ENCODE measurements at places on chromosomes 1 and 21.

DNA sequence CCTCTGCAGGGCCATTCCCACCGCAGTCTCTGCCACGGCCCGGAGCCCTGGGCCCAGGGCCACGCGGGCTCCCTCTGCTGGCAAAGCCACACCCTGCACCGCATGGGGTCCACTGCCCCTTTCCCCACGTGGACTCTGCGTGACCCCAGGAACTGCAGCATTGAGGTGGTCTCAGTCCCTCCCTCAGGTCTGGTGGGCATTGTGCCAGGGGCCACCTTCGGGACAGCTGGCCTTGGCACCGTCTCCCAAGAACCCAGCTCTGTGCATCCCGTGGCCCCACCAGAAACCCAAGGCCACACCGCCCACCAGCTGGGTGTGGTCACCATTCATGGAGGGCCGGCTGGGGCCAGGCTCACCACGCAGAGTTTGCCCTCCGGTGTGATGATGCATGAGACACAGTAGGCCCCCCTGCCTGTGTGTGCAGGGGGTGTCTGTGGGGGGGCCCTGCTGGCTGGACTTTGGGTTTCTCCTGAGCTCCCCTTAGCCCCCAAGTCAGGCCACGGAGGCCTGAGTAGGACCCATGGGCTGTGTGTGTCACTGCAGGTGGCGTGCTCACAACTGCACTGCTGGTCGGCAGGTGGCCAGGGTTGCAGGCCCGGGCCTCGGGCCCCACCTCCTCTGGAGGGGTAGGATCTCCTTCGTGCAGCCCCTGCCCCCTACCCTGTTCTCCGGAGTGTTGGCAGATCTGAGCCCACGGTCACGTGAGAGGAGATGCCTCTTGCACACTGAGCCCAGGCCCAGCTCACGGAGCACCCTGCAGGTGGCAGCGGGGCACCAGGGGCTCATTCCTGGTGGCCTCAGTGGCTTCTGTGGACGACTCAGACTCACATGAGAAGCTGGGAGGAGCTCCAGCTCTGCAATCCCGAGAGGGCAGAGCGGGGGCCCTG lies 5.8 kb downstream of the VWA1 start:
- peak; percentile 67 for DNase-seq

- no peak for DNase-seq
Measured at GRCh38 chr1:209343511-209343910, 240.0 kb upstream of the CAMK1G start.

DNA sequence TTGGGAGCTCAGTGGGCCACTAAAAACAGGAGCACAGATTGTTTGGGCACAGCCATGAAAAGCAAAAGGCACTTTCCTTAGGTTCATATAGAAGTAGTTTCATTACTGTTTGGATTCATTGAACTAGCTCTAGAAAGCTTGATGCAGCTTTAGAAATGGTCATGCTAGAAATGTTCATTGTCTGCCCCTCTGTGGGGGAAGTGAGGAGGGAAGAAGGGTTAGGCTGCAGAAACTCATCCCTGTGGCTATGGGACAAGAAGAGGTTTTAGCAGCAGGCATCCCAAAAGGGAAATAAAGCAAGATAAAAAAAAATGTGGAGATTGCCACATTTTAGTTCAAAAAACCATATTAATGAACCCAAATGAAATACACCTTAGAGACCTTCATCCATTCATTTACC lies 359.6 kb upstream of the PTBP2 start:
- DNase-seq = no peak

- DNase-seq = no peak
Measured at GRCh38 chr1:234262754-234263105, 110.5 kb upstream of the COA6 start.

GRCh38 chr1:167950569-167950968 lies 13.7 kb upstream of the MPC2 start:
- DNase-seq = no peak

DNA sequence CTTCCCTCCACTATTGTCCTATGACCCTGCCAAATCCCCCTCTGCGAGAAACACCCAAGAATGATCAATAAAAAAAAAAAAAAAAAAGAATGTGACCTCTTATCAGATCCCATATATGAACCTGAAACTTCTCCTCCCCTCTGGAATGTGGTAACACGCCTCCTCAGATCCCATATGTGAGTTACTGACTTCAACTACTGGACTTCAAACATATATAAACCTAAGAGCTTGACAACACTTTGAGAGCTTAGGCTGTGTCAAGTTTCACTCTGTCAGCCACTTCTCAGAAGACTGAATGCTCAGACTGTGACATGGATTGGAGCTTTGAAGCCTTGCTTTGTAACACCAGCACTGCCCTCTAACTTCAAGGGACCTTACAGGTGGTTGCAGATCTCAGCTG lies 148.4 kb downstream of the COP1 start:
- no peak for DNase-seq

DNA sequence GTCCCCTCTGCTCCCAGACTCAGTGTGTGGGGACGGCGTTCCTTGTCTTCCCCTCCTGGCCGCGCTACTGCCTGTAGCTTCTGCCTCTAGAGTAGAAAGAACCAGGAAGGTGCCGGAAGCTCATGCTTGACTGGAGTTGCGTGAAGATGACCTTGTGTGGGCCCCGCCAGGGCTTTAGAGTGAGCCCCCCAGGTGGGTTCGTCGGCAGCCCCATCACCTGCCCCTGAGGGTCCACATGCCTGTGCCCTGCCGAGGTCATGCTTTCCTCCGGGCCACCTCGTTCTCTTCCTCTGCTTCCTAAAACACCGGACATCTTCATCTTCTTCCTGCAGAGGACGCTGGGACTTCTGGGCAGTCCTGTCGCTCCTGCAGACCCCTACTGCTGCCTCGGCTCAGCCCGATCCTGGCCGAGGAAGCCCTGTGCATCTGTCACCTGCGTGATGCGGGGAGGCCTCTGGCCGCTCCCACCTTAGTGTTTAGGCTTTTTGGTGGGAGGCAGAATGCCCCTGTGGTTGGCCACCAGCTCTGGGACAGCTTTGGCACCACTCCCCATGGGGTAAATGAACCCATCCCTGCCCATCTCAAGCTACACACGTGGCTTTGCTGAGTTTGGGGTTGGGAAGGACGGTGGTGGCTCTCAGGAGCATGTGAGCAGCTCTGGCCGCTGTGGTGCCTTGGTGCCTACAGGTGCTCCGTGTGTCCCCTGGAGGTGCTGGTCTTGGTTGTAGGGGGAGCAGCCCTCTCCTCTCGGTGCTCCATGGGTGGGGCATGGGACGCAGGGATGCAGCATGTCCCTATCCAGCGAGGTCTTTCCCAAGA lies 12.3 kb downstream of the OBSCN start:
- no peak for DNase-seq

GRCh38 chr1:55286856-55287602 lies 71.9 kb upstream of the USP24 start:
- DNase-seq = no peak

DNA sequence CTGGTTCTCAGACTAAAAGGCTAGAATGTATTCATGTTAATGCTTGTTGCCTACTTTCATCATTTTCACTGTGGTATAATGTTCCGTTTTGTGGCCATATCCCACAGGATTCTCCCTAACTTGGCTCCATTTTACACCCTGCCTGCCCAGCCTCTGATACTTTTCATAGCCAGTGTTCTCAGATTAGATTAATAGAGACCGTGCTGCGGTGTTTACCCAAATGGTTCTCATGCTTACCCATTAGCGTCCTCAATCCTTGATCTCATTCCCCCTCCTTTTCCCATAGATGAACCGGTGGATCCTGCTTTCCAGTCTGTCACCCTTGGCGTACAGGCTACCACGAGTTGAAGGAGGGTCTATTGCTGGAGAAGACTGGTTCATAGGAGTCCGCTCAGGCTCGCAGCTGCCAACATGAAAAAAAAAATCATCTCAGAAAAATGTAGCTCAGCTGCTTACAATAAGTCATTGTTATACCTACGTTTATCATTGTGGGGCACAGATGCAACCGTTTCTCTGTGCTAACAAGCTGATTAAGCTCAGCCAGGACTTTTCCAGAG lies 78.7 kb downstream of the SETD4 start:
- no peak for DNase-seq

DNA sequence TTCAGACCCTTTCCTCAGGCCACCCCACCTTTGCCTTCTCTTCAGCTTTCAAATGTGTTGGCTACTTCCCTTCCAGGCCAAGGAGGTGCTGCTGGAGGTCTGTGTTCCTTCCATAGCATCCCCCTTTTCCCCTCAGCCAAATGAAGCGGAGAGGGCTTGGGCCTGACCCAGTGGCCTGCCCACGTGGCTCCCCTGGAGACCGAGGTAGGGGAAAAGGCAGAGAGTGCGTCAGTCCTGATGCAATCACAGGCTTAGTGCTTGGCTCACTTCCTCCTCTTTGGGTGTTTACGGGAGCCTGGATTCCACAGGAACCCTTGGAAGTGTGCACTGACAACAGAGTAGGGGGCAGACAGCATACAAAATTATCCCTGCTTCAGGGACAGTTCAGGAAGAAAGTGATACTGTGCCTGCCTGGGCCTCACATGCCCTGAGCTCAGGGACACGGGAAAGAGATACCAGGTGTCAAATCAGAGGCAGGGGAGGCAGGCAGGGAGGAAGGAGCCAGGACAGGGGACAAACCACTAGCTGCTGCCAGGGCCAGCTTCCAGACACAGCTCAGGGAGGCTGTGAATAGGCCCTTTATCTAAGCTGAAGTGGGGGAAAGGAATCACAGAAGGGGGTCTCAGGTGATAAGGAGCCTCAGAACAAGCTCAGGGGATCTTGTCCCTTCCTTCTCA lies 16.6 kb upstream of the PTP4A2 start:
- peak; percentile 81 for DNase-seq

GRCh38 chr1:214420833-214421232 lies 130.6 kb downstream of the PTPN14 start:
- no peak for DNase-seq

DNA sequence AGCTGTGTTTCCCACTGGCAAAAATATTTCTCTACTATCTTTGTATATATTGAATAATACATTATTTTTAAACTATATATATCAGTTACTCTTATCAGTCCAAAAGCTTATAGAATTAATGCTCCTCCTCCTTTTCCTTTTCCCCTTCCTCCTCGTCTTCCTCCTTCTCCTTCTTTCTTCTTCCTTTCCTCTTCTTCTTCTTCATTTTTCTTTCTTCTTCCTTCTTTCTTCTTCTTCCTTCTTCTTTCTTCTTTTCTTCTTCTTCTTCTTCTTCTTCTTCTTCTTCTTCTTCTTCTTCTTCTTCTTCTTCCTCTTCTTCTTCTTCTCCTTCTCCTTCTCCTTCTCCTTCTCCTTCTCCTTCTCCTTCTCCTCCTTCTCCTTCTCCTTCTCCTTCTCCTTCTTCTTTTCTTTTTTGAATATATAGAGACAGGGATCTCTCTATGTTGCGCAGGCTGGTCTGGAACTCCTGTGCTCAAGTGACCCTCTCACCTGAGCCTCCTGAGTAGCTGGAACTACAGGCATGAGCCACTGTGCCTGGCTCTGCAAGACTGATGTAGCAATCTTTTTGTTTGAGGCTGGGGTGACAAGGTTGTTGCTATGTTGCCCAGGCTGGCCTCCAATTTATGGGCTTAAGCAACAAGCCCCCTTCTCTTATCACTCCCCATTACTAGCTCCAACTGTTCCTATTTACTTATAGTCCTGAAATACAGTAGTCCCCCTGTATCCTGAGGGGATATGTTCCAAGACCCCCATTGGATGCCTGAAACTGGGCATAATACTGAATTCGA lies 47.4 kb downstream of the MAGI3 start:
- DNase-seq = no peak

- no peak for DNase-seq
Measured at GRCh38 chr1:23748016-23748415, 4.7 kb downstream of the ELOA start.

- DNase-seq = no peak
Measured at GRCh38 chr1:45037456-45037855, 25.4 kb downstream of the UROD start.

DNA sequence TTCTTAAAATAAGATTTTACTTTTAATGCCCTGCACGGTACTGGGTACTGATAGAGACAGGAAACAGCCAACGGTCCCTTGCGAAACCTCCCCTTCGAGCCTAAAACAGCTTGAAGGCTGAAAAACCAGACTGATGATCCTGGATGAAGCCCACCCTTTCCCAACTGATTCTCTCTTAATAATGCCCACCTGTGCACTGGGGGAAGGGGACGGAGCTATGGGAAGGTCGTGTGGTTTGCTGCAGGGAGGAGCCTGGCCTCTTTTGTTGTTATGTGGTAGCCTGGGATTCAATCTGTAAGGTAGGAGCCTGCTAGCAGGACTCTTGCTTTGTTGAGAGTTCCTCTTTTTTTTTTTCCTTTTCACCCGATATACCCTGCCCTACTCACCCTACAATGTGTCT lies 25.6 kb downstream of the SAMSN1 start:
- no peak for DNase-seq

DNA sequence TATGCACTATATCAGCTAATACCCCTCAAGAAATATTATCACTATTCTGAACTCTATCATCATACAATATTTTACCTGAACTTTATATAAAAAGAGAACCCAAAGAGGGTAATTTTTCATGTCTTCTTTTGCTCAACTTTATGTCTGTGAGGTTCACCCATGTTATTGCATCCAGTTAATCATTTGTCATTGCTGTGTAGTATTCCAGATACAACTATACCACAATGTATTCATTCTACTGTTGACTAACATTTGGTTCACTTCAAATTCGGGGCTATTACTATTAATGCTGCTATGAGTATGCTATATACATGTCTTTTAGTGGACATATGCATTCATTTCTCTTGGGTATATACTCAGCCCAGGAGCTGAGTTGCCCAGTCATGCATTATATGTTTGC lies 21.0 kb upstream of the DLGAP3 start:
- no peak for DNase-seq

- no peak for DNase-seq
Measured at GRCh38 chr21:45415943-45416611, 11.1 kb downstream of the COL18A1 start.

- no peak for DNase-seq
Measured at GRCh38 chr1:91716339-91716738, 169.6 kb downstream of the TGFBR3 start.

GRCh38 chr1:118122234-118123004 lies 62.6 kb downstream of the SPAG17 start:
- no peak for DNase-seq

DNA sequence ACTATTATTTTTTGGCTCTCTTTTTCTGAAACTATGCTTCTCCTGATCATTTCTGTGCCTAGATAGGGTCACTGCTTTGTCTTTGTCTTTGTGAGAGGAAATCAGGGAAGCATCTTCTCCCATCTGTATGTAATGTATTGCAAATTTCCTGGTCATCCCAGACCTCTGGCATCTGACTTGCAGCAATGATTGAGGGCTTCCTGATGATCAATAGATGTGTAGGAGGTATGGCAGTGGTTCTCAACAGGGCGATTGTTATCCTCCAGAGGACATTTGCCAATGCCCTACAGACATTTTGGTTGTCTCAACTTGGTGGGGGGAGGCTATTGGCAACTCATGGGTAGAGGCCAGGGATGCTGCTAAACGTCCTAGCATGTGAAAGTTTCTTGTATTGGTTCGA lies 64.7 kb downstream of the RGL1 start:
- DNase-seq = no peak

DNA sequence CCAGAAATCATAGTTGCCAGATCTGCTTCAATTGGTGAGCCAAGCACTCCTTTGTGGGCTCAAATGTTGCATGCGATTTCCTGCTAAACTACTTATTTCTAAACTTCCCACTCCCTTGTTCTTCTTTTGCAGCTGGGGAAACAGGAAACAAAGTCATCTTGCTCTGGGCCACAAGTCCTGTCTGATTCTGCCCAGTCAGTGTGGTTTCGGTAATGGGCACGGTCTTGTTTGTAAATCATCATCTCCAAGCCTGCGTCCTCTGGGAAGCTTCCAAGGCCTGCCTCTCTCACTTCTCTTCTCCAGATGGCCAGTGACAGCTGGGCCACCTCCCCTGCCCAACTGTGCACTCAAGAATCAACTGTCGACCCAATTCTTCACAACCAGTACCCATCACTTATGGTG lies 4.4 kb downstream of the S100A8 start:
- no peak for DNase-seq

- no peak for DNase-seq
Measured at GRCh38 chr1:37481289-37482003, 7.1 kb downstream of the ZC3H12A start.

All from HTR-8/SVneo (cell line).